AG09319 (cell line): ENCODE measurements at places on chromosomes 5 and 9.

- DNase-seq: no peak
Observed at GRCh38 chr9:37639841-37640240, 10.9 kb upstream of the FRMPD1 start.

GRCh38 chr5:36908544-36909260 is 32.1 kb downstream of the NIPBL start:
- no peak for DNase-seq

DNA sequence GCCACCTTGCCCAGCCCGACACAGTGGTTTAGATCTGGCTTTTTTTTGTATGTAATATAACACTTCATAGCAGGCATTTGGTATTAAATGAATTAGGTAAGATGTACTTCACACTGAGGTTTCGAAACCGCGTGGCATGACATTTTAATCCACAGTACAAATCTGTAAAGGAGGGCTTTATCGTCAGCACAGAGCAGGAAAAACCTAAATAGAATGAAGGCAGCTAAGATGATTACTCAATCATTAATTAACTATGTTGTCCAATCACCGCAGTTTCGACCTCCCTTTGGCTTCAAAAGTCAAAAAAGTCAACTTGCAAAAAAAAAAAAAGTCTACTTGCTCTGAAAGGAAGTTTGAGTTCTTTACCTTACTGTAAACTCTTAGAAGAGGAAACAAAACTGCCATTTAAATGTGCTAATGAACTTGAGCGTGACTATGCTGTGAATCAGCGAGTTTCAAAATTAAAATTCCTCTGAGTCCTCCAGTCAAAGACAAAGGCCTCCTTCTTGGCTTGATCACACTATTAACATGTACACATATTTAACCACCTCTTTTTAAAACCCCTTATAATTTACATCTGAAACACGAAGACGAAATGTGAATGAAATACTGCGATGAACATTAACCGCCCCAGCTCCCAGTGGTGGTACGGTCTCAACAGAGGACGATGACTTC is 698 bp upstream of the SEC24A start:
- DNase-seq: no peak

GRCh38 chr9:72065076-72065475 is 4.7 kb upstream of the C9orf57 start:
- no peak for DNase-seq
